Urinary bladder (tissue), 4 donors: ENCODE measurements at places on chromosomes 1 and 21. TPM values are rescaled to one million over a fixed set of nuclear protein-coding genes. Genes with fewer than 3 reads are reported as not detected.

DNA sequence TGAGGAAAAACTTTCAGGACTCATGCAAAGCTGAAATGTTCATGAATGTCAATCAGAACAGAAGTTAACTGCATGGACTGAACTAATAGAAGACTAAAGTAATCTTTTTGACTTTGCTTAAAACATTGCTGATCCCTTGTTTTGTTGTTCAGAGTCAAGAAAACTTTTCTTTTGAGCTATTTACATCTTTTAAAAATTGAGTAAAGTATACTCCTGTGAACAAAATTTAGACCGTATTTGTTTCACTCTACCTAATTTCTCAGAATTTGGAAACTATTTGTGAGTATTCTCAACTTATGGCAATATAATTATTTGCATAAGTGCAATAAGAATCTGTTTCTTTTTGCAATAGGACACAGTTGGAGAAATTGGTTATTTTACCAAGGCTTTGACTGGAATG lies 41.1 kb downstream of the INPP5B start:
- no peak for DNase-seq

GRCh38 chr1:219813294-219813693 lies 115.1 kb downstream of the SLC30A10 start:
- DNase-seq = no peak

GRCh38 chr1:1596493-1597274 lies 3.3 kb downstream of the FNDC10 start:
- no peak for DNase-seq

DNA sequence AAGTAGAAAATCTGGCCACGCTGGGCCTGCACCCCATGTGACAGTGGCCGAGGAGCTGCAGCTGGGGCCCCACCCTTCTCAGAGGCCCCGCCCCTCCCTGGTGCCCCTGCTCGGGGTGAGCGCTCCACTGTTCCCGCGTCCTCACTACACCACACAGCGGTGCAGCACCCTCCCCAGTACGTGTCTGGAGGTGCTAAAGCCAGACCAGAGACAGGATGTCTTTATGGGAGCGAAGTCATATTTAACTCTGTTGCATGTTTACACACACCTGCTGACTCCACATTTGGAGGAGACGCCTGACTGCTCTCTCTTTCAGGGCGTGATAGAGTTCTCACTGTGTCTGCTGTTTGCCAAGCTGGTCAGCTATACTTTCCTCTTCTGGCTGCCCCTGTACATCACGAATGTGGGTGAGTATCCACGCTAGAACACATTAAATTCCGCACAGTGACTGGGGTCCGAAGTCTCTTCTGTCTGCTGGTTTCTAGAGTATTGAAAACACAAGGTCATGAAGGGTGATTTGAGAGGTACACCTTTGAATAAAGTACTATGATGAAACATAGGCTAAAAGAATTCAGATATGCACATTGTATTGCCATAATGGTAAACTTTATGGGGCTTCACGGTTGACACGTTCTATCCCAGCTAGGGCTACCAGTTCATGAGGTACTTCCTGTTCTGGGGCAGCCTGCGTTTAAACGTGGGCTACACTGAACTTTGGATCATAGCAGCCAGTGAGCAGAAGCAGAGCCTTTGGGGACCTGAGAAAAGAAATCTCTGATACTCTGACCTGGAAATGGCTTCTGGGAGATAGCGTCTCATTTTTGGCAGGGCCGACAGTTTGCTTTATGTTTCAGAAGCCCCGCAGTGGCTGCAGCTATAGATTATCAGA lies 48.4 kb downstream of the SLC37A1 start:
- DNase-seq = no peak

- no peak for DNase-seq
Measured at GRCh38 chr21:25115021-25115420, 492.3 kb downstream of the MRPL39 start.

DNA sequence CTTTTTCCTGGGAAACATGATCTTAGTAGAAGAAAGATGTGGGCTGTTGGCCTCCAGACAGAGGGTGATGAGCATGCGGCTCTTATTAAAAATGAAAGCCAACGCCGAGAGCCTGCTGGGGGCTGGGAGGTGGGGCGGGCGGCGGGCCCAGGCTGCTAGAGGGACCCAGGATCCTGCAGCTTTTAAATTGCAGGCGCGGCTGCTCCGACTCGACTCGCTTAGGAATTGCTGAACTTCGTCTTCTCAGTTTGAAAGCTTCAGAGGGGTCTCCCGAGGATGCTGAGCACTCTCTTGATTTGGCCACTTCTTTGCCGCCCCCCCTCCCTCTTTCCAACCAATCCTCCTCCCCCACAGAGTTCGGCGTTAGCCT lies 1.2 kb downstream of the AGPAT3 start:
- no peak for DNase-seq

DNA sequence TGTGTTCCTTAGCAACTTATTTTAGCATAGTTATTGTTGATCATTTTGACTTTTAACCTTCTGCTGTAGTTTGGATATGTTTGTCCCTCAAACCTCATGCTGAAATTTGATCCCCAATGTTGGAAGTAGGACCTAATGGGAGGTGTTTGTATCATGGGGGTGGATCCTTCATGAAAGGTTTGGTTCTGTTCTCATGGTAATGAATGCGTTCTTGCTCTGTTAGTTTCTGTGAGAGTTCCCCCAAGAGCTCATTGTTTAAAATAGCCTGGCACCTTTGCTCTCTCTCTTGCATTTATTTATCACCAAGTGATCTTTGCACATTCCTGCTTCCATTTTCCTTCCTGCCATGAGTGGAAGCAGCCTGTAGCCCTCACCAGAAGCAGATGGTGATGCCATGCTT lies 372.1 kb upstream of the VAMP3 start:
- DNase-seq = no peak

Gene AQP10
- total RNA-seq = not detected

Gene WNT3A
- total RNA-seq = not detected

Gene KIF2C
- 9.4 TPM for total RNA-seq

Gene PRDM16
- 3.7 TPM for total RNA-seq

Gene NUAK2
- total RNA-seq = 0.90 TPM
